ENCODE measurements at places on chromosomes 12 and 14. TPM values are rescaled to one million over a fixed set of nuclear protein-coding genes. Genes with fewer than 3 reads are reported as not detected.

- no peaks in the 10 kb centered on the region for H3K4me1 ChIP-seq
- no peaks in the 10 kb centered on the region for H3K36me3 ChIP-seq
- no peak for DNase-seq
- H3K27me3 ChIP-seq: no peaks in the 10 kb centered on the region
- no peak overlapping the region for H3K4me3 ChIP-seq
Observed at GRCh38 chr12:84822525-84822924, 90.1 kb downstream of the SLC6A15 start.

GRCh38 chr12:97229004-97229403, 233.6 kb upstream of the RMST start:
- DNase-seq: no peak
- H3K36me3 ChIP-seq: no peaks in the 10 kb centered on the region
- no peaks in the 10 kb centered on the region for H3K27me3 ChIP-seq
- no peaks in the 10 kb centered on the region for H3K4me1 ChIP-seq

GRCh38 chr12:93719710-93720109, 42.5 kb downstream of the CRADD start:
- no peaks in the 10 kb centered on the region for H3K36me3 ChIP-seq
- H3K4me3 ChIP-seq: no peak overlapping the region
- peaks cover 4% of the 10 kb centered on the region for H3K4me1 ChIP-seq
- H3K27ac ChIP-seq: no peak overlapping the region

GRCh38 chr14:103488071-103488470, 34.6 kb downstream of the CKB start:
- H3K4me3 ChIP-seq: no peak overlapping the region
- H3K27ac ChIP-seq: no peak overlapping the region
- no peak for DNase-seq
- peaks cover 37% of the 10 kb centered on the region for H3K36me3 ChIP-seq

GRCh38 chr14:45998554-45998953, 653.0 kb downstream of the RPL10L start:
- no peak for DNase-seq
- H3K36me3 ChIP-seq: no peaks in the 10 kb centered on the region
- H3K4me1 ChIP-seq: no peaks in the 10 kb centered on the region
- H3K4me3 ChIP-seq: no peak overlapping the region
- no peak overlapping the region for H3K27ac ChIP-seq

DNA sequence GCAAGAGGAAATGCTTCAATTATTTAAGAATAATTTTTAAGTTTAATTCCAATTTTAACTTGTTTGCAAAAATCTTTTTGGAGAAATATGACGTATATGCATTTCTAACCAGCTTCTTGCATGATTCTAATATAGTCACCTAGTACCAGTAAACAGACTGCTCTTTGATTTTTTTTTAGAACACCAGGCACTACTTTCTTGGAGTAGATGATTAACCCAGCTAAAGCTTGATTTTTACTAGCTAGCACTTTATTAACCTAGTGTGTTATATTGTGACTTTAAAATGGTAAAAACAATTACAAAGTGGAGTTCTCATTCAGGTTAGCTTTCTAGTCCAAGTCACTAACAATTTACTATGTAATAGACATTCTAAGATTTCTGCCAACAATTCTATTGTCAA, 32.6 kb upstream of the FGD4 start:
- no peak overlapping the region for H3K27ac ChIP-seq
- no peaks in the 10 kb centered on the region for H3K27me3 ChIP-seq
- H3K36me3 ChIP-seq: no peaks in the 10 kb centered on the region
- H3K4me1 ChIP-seq: no peaks in the 10 kb centered on the region
- H3K4me3 ChIP-seq: no peak overlapping the region
- DNase-seq: no peak

DNA sequence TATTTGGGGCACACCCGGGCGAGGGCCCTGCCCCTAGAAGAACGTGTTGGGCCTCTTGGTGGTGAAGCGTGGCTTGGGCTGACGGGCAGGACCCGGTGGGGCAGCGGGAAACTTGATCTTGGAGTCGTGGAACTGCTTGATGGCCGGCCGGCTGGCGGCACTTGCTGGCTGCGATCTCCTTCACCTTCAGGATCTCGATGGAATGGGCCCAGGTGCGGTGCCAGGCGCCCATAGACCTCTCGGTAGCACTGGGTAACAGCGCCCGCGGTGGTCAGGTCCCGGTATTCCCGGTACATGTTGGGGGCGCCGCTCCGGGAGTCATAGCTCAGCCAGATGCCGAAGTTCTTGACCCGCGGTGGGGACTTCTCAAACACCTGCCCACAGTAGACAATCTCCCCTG, 16.5 kb downstream of the UBR7 start:
- no peak overlapping the region for H3K4me3 ChIP-seq
- DNase-seq: no peak
- H3K36me3 ChIP-seq: peaks cover 62% of the 10 kb centered on the region
- no peaks in the 10 kb centered on the region for H3K27me3 ChIP-seq
- H3K4me1 ChIP-seq: no peaks in the 10 kb centered on the region

Gene FLVCR2
- 3.7 TPM for total RNA-seq

Gene SYT1
- total RNA-seq: 13.3 TPM

Gene TAS2R14
- 5.2 TPM for total RNA-seq

Gene HOXC6
- not detected for total RNA-seq
